Sigmoid colon (tissue), 7 donors: ENCODE measurements at places on chromosomes 12 and 14. TPM values are rescaled to one million over a fixed set of nuclear protein-coding genes. Genes with fewer than 3 reads are reported as not detected.

- DNase-seq: no peak
Observed at GRCh38 chr12:125129591-125130255, 64.5 kb downstream of the AACS start.

DNA sequence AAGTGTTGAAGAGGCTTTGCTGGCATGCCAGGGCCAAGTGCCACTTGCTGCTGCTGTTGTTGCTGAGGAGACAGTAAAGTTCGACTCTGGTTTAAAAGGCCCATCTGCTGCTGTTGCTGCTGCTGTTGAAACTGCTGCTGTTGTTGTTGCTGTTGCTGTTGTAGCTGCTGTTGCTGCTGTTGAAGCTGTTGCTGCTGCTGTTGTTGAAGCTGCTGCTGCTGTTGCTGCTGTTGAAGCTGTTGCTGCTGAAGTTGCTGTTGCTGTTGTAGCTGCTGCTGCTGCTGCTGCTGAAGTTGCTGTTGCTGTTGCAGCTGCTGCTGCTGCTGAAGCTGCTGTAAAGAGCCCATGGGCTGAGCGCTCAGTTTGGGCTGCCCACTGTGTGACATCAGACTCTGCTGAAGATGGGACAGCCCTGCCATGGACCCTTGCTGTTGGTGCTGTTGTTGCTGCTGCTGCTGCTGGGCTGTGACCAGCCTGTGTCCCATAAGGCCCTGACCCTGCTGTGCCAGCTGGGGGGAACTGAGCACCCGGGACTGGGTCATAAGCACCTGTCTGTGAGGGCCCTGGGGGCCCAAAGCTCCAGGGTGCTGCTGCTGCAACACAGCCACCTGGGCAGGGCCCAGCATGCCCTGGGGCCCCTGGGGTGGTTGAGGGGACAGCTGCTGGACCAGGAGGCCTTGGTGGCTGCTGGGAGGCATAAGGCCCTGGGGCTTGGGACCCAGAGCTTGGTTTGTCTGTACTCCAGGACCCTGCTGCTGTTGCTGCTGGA is 14.3 kb upstream of the PRKAG1 start:
- no peak for DNase-seq

- no peak for DNase-seq
Observed at GRCh38 chr14:67962215-67962644, 142.7 kb downstream of the RAD51B start.

DNA sequence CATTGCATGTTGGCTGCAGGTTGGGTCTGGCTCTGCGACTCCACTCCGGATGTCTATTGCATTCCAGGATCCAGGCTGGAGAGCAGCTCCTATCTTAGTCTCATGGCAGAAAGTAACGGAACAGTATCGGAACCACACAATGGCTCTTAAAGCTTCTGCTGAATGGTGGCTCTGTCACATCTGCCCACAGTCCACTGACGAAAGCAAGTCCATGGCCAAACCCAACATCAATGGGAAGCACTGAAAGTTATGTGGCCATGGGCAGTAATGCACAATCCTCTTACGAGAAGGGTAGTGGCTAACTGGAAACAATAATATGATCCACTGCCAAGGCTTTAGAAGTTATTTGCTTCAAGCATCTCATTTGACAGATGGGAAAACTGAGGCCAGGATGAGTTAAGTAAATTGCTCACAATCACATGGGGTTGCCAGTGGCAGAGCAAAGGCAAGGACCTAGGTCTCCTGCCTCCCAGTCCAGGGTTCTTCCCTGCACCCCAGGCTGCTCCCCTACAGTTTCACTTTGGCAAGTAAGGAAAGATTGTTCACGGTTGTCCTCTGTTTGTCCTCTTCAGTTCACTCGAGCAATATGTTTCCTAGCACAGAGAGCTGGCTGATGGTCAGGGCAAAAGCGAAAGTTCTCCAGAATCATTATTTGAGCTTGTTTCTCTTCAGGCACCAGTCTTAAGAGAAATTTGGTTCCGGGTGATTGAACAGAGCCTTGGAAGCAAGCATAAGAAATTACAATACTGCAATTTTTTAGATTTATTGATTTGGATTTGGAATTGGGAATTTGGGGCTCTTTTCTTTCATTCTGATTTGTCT is 54.2 kb downstream of the CKAP4 start:
- no peak for DNase-seq

- no peak for DNase-seq
Observed at GRCh38 chr14:59363531-59364226, 101.5 kb downstream of the GPR135 start.

- no peak for DNase-seq
Observed at GRCh38 chr12:30730011-30730410, 24.7 kb downstream of the CAPRIN2 start.

DNA sequence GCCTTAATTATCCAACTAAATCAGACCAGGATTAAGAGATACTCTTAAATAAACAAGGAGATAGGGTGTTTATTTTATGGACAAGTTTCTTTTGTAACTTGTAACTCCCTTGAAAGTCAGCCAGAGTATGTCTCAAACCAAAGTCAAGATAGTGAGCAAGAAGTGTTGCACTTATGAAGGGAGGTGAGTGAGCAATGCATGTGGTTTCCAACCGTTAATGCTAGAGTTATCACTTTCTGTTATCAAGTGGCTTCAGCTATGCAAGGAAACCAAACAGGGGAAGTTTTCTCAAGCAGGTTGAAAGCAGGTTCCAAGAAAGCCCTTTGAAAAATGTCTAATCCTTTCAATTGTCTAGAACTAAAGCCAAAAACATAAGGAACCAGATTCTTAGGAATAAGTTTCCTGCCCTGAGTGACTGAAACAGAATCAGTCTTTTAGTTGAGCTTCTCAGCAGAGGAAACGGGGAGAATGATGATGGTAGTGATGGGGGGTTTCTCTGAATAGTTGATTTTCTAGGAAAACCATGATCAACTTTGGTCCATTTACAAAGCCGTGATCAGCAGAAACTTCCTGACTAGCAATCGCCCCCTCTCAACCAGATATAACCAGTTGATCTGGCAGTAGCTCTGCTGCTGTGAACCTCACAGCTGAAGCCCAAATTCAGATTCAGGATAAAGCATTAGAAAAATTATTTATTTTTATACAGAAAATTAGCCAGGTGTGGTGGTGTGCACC is 128.4 kb downstream of the DAD1 start:
- DNase-seq: no peak

DNA sequence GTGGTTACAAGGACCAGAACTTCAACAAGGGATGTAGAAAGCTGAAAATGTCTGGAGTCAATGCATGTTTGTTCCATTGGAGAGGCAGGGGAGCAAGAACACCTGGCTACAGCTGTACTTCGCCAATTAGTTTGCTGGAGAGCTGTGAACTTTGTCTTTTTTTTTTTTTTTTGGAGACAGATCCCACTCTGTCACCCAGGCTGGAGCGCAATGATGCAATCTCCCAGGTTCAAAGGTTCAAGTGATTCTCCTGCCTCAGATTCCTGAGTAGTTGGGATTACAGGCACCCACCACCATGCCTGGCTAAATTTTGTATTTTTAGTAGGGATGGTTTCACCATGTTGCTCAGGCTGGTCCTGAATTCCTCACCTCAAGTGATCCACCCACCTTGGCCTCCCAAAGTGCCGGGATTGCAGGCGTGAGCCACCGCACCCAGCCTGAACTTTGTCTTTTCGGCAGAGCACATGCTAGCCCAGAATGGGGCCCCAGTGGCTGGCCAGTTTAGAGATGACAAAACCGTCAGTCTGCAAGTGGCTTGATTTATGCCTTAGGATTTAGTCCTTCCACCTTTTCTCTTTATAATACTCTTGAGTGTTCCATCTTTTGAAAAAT is 55.5 kb downstream of the AVPR1A start:
- DNase-seq: no peak

GRCh38 chr14:33524244-33524643 is 426.6 kb downstream of the EGLN3 start:
- DNase-seq: no peak

GRCh38 chr12:119710965-119711551 is 43.1 kb downstream of the PRKAB1 start:
- DNase-seq: no peak

DNA sequence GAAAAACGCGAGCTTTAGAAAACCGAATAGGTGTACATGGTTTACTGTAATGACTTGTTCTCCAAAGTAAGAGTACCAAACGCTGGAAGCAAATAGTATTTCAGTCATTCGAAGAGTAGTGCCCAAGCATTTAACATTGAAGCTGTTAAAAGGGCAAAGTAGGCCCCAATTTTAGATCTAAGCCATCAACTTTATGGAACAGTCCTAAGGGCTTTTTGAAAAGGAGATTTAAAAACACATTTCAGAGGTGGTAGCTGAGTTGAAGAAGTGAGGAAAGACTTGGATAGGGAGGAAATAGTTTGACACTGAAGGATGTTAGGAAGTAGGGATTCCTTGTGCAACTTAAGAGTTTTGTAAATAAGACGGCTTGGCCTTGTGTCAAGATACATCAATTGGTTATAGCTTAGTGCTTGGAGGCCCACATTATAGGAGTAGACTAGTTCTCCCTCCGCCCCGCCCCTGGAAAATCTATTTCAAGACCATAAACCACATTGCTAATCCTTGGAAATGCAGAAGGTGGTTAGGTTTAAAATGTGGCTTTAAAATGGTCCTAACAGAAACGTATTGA is 783 bp upstream of the TUBA1B start:
- DNase-seq: no peak

GRCh38 chr14:98773814-98774213 is 498.2 kb downstream of the BCL11B start:
- no peak for DNase-seq

DNA sequence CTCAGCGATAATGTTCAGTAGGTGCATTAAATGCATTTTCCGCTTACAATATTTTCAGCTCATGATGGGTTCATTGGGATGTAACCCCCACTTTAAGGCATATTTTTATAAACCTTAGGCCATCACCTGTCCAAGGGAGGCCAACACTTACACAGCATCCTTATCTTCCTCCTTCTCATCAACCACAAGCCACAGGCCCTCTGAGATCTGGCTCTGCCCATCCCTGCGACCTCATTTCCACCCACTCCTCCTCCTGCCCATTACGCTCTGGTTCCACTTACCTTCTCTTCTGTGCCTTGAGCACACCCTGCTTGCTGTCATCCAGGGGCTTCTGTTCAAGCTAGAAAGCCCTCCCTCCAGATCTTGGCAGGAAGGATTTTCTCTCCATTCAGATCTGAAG is 93.2 kb downstream of the EGLN3 start:
- no peak for DNase-seq

DNA sequence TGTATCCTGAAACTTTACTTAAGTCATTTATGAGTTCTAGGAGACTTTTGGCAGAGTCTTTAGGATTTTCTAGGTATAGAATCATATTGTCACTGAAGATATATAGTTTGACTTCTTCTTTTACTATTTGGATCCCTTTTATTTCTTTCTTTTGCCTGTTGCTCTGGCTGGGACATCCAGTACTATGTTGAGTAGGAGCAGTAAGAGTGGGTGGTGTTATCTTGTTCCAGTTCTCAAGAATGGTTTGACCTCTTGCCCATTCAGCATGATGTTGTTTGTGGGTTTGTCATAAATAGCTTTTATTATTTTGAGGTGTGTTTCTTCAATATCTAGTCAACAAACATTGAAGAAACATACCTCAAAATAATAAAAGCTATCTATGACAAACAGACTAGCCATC is 35.0 kb downstream of the LIN7A start:
- no peak for DNase-seq

GRCh38 chr14:55059333-55059732 is 7.9 kb downstream of the MAPK1IP1L start:
- no peak for DNase-seq

GRCh38 chr12:29054858-29055663 is 94.0 kb upstream of the FAR2 start:
- DNase-seq: no peak

- no peak for DNase-seq
Observed at GRCh38 chr14:44812672-44813071, 149.1 kb downstream of the KLHL28 start.

GRCh38 chr14:67951529-67952135 is 132.1 kb downstream of the RAD51B start:
- no peak for DNase-seq

- DNase-seq: no peak
Observed at GRCh38 chr14:38904959-38905358, 198.1 kb downstream of the SEC23A start.

DNA sequence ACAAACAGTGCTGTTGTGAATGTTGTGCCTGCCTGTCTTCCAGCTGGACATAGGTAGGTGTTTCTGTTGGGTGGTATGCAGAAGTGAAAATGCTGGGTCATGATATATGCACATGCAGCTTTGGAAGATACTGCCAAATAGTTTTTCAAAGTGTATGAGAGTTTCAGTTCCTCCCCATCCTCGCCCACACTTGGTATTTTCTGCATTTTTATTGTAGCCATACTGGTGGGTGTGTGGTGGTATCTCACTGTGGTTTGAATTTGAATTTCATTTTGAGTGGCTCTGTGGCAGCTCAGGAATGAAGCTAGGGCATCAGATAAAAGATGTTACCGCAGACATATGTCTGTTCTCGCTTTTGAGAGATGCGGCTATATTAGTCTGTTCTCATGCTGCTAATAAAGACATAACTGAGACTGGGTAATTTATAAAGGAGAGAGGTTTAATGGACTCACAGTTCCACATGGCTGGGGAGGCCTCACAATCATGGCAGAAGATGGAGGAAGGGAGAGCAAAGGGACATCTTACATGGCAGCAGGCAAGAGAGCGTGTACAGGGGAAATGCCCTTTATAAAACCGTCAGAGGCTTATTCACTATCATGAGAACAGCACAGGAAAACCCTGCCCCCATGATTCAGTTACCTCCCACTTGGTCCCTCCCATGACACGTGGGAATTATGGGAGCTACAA is 183.1 kb downstream of the CAND1 start:
- no peak for DNase-seq

DNA sequence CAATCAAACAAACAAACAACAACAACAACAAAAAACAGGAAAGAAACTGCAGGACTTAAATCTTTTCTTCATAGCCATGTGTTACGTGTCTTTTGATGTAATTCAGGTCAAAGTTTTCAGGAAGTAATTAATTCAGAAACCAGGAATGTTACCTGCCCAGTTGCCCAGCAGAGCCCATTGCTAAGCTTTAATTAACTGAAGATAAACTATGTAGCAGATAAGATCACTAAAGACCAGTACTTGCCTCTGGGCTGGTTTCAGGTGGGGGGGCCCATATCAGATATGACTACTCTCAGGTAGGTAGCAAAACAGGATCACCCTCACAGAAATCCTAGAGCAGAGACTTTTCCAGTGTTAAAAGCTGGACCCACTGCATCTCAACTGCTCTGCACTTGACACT is 69.2 kb downstream of the LIN7A start:
- DNase-seq: no peak

GRCh38 chr12:132439333-132439904 is 50.5 kb upstream of the FBRSL1 start:
- no peak for DNase-seq

DNA sequence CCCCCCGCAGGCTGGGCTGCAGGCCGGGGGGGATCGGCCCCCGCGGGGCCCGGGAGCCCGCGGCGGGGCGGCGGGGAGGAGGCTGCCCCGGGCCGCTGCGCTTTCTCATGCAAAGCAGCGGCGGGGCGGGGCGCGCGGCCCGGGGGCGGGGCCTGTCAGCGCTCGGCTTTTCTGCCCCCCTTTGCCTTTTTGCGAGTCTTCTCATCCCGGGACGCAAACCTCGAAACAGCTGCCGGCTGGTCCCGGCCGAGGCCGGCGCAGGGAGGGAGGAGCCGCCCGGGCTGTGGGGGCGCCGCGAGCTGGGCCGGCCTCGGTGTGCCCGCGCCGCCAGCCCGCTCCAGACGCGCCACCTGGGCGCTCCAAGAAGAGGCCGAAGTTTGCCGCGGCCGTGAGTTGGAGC is at the start of gene FZD10:
TSS of gene FZD10 (plus strand) at position 198 of the 400 bp plus-strand sequence. CDS start 479 bp downstream, outside the sequence.
- DNase-seq: no peak

CPNE6 gene
- polyA plus RNA-seq: not detected

OASL gene
- 57.6 TPM for polyA plus RNA-seq

STON2 gene
- polyA plus RNA-seq: 6.2 TPM

RTL1 gene
- not detected for polyA plus RNA-seq

RFX4 gene
- not detected for polyA plus RNA-seq

ZNF384 gene
- 40.3 TPM for polyA plus RNA-seq
